ENCODE measurements at places on chromosomes 2 and 18.

DNA sequence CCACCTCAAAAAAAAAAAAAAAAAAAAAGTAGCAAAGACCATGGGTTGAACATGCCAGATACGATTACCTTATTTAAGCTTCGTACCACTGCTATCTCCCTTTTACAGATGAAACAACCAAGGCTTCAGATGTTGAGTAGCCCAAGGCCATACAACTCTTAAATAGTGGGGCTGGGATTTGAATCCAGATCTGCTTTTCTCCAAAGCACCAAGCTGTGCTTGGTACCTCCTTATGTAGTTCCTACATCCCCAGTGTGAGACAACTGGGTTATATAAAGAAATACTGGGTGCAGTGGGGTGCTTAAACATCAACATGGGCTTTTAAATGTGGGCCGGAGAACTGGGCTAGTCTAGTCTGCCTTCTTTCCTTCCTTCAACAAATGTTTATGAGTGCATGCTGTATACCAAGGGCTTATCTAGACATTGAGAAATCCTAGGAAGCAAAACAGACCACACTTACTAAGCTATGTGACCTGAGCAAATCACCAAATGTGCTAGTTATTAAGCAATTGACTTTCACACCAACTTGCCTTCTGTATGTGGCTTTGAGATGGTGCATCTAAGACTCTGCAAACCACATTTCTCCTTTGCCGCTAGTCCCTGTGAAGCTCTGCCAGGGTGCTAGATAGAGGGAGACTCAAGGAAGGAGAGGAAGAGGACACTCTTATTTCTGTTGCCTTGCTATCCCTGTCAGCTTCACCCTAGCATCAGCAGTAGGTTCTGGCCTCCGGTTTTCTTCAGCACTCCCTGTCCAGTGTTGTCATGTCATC lies 206.8 kb upstream of the FBXO11 start:
- peaks cover 20% of the 10 kb centered on the region for H3K4me1 ChIP-seq
- no peak overlapping the region for H3K4me3 ChIP-seq
- no peak overlapping the region for H3K27ac ChIP-seq
- DNase-seq: no peak

- H3K4me3 ChIP-seq: no peak overlapping the region
- H3K36me3 ChIP-seq: no peaks in the 10 kb centered on the region
- no peak for DNase-seq
- H3K27me3 ChIP-seq: no peaks in the 10 kb centered on the region
Measured at GRCh38 chr2:119179991-119180390, 21.4 kb upstream of the C1QL2 start.

GRCh38 chr18:62107881-62108280 lies 79.0 kb downstream of the PIGN start:
- no peaks in the 10 kb centered on the region for H3K27me3 ChIP-seq
- H3K4me3 ChIP-seq: no peak overlapping the region
- H3K27ac ChIP-seq: no peak overlapping the region
- H3K36me3 ChIP-seq: peaks cover 10% of the 10 kb centered on the region
- no peaks in the 10 kb centered on the region for H3K4me1 ChIP-seq
- DNase-seq: no peak

DNA sequence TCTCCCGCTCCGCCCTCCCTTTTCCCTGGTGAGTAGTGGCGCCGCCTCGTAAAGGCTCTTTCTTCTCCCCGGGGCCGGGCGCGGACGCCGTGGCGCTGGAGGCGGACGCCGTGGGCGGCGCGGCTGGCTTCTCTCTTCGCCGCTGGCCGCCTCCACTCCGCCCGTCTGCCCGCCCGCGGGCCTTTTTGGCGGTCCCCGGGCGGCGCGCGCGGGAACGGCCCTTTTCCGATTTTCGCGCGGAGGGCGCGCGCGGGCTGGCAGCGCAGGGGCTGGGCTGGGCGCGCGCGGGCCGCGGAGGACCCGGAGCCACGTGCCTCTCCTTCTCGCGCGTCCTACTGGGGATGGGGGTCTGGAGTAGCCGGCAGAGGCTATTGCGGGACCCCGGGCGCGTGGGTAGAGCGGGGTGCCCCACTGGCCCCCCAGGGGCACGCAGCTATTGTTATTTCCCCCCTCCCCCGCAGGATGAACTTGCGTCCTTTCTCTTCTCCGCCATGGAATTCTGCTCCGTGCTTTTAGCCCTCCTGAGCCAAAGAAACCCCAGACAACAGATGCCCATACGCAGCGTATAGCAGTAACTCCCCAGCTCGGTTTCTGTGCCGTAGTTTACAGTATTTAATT lies 472 bp downstream of the SLC20A1 start:
- H3K27ac ChIP-seq: peak overlapping the region; percentile 98
- DNase-seq: no peak
- peaks cover 37% of the 10 kb centered on the region for H3K36me3 ChIP-seq
- H3K27me3 ChIP-seq: no peaks in the 10 kb centered on the region

DNA sequence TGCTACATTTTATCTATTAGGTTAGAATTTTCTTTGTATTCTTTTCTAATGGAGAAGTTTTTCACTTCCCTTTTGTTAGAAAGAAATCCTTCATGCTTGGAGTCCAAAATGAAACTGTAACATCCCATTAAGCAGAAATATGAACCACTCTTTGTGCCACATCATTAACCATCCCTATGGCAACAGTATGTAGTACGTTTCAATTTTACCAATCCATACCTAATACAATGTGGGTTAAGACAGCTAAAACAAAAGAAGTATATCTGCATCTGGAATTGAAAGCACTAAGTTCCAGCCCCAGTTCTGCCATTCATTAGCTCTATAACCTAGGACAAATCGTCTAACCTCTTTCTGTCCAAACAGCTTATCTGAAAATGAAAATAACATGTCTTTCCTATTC lies 409.2 kb upstream of the SPHKAP start:
- H3K4me1 ChIP-seq: no peaks in the 10 kb centered on the region
- no peak overlapping the region for H3K27ac ChIP-seq
- no peak for DNase-seq
- H3K27me3 ChIP-seq: no peaks in the 10 kb centered on the region
- no peak overlapping the region for H3K4me3 ChIP-seq

GRCh38 chr2:231621051-231621879 lies 28.6 kb downstream of the TEX44 start:
- peak overlapping the region; percentile 77 for H3K27ac ChIP-seq
- no peak for DNase-seq
- H3K27me3 ChIP-seq: no peaks in the 10 kb centered on the region
- no peaks in the 10 kb centered on the region for H3K36me3 ChIP-seq

DNA sequence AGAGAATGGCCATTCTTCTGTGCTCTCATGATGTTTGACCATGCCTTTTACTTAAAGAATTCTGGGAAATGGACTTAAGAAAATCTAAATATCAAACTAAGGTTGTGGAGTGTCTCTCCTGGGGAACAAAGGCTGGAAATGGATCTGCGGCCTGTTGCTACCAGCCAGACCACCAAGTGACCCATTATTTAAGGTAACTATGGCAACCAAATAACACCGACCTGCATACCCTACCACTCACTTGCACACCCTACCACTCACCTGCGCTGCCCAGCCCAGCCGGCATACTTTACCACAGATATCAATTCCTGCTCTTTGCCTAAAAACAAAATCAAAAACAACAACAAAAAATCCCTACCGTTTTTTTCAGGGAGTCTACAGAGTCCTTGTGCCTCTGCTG lies 203.2 kb downstream of the NBAS start:
- peaks cover 6% of the 10 kb centered on the region for H3K36me3 ChIP-seq
- H3K27ac ChIP-seq: no peak overlapping the region

DNA sequence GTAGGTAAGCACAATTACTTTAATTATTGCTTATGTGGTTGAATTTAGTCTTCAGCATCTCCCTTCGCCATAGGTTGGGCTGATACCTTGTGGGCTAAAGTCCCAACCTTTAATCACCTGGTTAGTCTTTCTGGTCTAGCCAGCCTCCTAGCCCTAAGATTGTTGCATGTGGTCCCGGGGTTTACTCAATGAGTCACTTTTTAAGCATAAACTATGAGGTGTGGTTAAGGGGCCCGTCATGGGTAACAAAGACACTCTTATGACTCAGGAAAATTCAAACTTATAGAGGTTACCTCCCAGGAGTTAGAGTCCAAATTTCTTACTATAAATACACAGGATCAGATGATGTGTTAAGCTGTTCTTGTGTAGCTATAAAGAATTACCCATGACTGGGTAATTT lies 841.6 kb downstream of the TRIB2 start:
- no peaks in the 10 kb centered on the region for H3K4me1 ChIP-seq
- H3K36me3 ChIP-seq: no peaks in the 10 kb centered on the region
- no peak for DNase-seq
- no peak overlapping the region for H3K27ac ChIP-seq
- H3K27me3 ChIP-seq: no peaks in the 10 kb centered on the region
- H3K4me3 ChIP-seq: no peak overlapping the region

- no peak for DNase-seq
- no peak overlapping the region for H3K4me3 ChIP-seq
- H3K27ac ChIP-seq: no peak overlapping the region
- H3K27me3 ChIP-seq: no peaks in the 10 kb centered on the region
Measured at GRCh38 chr2:86610871-86611270, 12.8 kb downstream of the RNF103 start.

GRCh38 chr18:26546875-26547645 lies 1.3 kb downstream of the KCTD1 start:
- no peak for DNase-seq
- peaks cover 64% of the 10 kb centered on the region for H3K4me1 ChIP-seq
- peak overlapping the region; percentile 83 for H3K4me3 ChIP-seq
- no peaks in the 10 kb centered on the region for H3K27me3 ChIP-seq
- peak overlapping the region; percentile 79 for H3K27ac ChIP-seq
- H3K36me3 ChIP-seq: no peaks in the 10 kb centered on the region

DNA sequence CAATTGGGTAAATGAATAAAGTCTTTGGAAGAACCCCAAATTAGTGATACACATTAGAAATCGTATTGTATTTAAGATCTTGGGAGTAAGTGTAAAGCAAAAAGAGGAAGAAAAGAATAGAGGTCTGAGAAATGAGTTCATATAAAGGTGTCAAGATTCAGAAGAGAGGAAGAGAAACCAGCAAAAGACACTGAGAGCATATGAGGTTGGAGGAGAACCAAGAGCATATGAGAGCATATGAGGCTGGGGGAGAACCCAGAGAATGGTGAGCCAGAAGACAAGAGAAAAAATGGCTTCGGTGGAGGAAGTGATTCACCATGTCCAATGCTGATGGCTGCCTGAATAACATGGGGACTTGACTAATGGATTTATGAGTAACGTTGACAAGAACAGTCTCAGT lies 620.1 kb upstream of the GCFC2 start:
- H3K36me3 ChIP-seq: no peaks in the 10 kb centered on the region
- H3K4me3 ChIP-seq: no peak overlapping the region
- DNase-seq: no peak
- H3K4me1 ChIP-seq: no peaks in the 10 kb centered on the region
- H3K27ac ChIP-seq: no peak overlapping the region
- no peaks in the 10 kb centered on the region for H3K27me3 ChIP-seq

GRCh38 chr2:237280229-237280628 lies 133.7 kb downstream of the COL6A3 start:
- no peaks in the 10 kb centered on the region for H3K36me3 ChIP-seq
- peaks cover 5% of the 10 kb centered on the region for H3K4me1 ChIP-seq
- no peak for DNase-seq
- H3K4me3 ChIP-seq: no peak overlapping the region
- H3K27me3 ChIP-seq: no peaks in the 10 kb centered on the region
- H3K27ac ChIP-seq: peak overlapping the region; percentile 64

- no peaks in the 10 kb centered on the region for H3K36me3 ChIP-seq
- no peaks in the 10 kb centered on the region for H3K27me3 ChIP-seq
- H3K4me1 ChIP-seq: no peaks in the 10 kb centered on the region
- H3K27ac ChIP-seq: no peak overlapping the region
- H3K4me3 ChIP-seq: no peak overlapping the region
Measured at GRCh38 chr18:54880395-54881105, 52.3 kb downstream of the RAB27B start.

- H3K36me3 ChIP-seq: no peaks in the 10 kb centered on the region
- H3K27me3 ChIP-seq: no peaks in the 10 kb centered on the region
- DNase-seq: no peak
- H3K27ac ChIP-seq: no peak overlapping the region
- H3K4me1 ChIP-seq: no peaks in the 10 kb centered on the region
Measured at GRCh38 chr18:29840089-29840488, 1202.5 kb downstream of the DSC3 start.

GRCh38 chr2:173997753-173998152 lies 32.6 kb upstream of the SP3 start:
- no peak overlapping the region for H3K4me3 ChIP-seq
- no peak for DNase-seq
- peak overlapping the region; percentile 50 for H3K27ac ChIP-seq
- peaks cover 17% of the 10 kb centered on the region for H3K4me1 ChIP-seq
- H3K27me3 ChIP-seq: no peaks in the 10 kb centered on the region

GRCh38 chr2:160278101-160278878 lies 78.2 kb upstream of the ITGB6 start:
- no peak overlapping the region for H3K4me3 ChIP-seq
- H3K36me3 ChIP-seq: peaks cover 29% of the 10 kb centered on the region
- peak overlapping the region; percentile 37 for H3K27ac ChIP-seq
- peaks cover 21% of the 10 kb centered on the region for H3K4me1 ChIP-seq
- no peak for DNase-seq

DNA sequence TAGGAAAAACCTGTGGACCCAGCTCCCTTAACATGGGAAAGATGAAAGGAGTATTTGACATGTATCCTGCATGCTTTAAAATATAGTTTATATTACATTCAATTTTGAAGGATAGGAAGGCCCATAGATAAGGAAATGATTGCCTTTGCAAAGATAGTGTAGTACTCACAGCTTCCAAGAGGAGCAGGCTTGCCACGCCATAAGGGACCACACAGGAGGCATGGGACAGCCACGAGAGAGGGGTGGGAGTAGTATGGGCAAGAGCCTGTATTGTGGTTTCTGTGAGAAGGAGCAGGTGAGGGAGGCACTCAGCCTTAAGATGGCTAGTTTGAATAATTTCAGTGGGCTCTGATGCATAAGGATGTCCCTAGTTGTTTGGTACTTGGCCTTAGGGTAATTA lies 740.3 kb downstream of the SATB2 start:
- no peak for DNase-seq
- no peak overlapping the region for H3K4me3 ChIP-seq
- H3K36me3 ChIP-seq: no peaks in the 10 kb centered on the region
- no peaks in the 10 kb centered on the region for H3K27me3 ChIP-seq
- H3K4me1 ChIP-seq: no peaks in the 10 kb centered on the region

DNA sequence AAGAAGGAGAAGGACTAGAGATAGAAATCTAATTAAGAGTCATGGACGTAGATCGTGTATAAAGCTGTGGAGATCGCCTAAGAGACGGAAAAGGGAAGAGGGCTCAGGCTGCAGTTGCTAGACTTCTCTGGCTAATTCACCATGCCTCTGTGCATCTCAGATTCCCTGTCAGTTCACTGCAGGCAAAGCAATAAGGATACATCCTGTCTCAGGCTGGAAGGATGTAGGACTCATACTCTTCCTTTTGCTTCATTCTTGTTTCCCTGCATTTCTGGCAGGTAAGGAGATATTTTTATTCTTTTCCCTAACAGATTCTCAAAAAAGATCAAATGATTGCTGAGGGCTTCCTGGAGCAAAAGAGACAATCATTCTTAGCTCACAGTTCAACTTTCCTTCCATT lies 112.5 kb downstream of the AP1S3 start:
- no peak for DNase-seq
- no peak overlapping the region for H3K4me3 ChIP-seq
- no peak overlapping the region for H3K27ac ChIP-seq
- H3K36me3 ChIP-seq: no peaks in the 10 kb centered on the region
- no peaks in the 10 kb centered on the region for H3K4me1 ChIP-seq

- peaks cover 59% of the 10 kb centered on the region for H3K4me1 ChIP-seq
- peak overlapping the region; percentile 89 for H3K27ac ChIP-seq
- no peaks in the 10 kb centered on the region for H3K36me3 ChIP-seq
- H3K27me3 ChIP-seq: no peaks in the 10 kb centered on the region
Measured at GRCh38 chr2:43084699-43085091, 141.7 kb downstream of the ZFP36L2 start.

GRCh38 chr18:38367473-38367872 lies 801.9 kb upstream of the CELF4 start:
- no peaks in the 10 kb centered on the region for H3K27me3 ChIP-seq
- DNase-seq: no peak
- no peaks in the 10 kb centered on the region for H3K36me3 ChIP-seq
- H3K4me3 ChIP-seq: no peak overlapping the region
